Esophagus squamous epithelium (tissue), 5 donors: ENCODE measurements at places on chromosomes 6 and 20. TPM values are rescaled to one million over a fixed set of nuclear protein-coding genes. Genes with fewer than 3 reads are reported as not detected.

DNAH8 gene
- total RNA-seq: under 0.01 TPM

ENPP4 gene
- 0.35 TPM for total RNA-seq

SMIM29 gene
- 17.3 TPM for total RNA-seq

SAMD3 gene
- total RNA-seq: 3.8 TPM

PLEKHG1 gene
- 36.0 TPM for total RNA-seq

DNA sequence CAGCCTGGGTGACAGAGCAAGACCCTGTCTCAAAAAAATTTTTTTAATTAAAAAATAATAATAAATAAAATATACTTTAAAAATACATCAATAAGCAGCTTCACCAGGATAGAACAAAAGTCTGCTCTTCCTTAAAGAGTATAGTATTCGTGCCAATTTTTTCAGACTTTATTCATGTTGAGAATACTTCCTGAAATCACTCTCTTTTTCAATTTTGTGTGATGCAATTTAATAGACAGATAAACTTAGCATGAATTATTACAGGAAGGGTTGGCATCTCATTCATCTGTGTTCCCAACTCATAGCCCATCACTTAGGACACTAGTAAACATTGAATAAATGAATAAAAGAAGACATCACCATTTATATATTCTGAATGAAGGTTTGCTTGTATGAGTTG lies 52.4 kb downstream of the IPCEF1 start:
- no peak for DNase-seq

DNA sequence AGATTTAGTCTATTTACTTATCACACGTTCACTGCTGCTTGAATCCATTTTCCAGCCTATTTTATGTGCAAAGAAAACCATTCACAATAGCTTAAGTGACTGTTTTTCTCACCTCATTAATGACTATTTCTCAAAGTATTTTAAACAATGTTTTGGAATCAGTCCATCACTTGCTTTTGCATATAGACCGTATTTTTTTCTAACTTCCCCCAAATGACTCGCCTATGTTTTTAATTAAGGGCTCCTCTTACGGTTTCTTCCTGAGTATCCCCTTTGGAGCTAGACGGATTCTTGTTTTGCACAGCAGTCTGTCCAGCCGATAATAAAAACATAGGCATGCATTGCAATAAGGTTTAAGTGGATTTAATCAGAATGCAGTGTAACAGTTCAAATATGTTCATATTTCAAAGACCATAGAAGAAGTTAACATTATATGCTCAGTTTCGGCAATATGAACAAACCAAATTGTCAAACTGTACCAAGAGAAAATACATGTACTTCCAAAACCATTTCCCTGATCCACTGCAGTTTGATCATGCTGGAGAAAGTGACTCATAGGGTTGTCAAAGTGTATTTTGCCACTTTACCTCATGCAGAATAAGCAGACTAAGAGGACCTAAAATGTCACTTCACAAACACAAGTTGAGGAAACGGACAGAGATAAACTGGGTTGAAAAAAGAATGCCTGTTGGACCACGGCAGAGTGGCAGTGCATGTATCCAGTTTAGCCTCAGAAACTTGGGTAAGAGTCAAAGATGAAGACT lies 66.4 kb downstream of the HMGN3 start:
- no peak for DNase-seq

GRCh38 chr6:125077453-125077852 lies 76.1 kb upstream of the TPD52L1 start:
- DNase-seq: no peak

DNA sequence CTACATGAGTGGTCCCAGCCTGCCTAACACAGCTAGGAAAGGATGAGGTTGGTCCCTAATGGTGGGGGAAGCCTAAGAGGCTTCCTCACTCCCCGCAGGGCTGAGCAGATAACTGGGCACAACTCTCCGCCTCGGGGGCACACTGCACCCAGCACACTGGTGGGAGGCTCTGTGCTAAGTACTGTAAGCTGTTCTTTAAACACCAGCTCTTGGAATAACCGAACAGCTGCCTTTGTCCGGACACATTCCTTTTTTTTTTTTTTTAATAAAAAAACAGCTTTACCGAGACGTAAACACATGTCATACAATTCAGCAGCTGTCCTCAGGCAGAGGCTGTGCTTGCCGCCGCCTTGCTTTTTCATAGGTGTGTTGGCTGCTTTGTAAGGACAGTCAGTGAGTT lies 6.9 kb downstream of the PSMG4 start:
- DNase-seq: no peak

- DNase-seq: no peak
These were observed 72.0 kb upstream of the F13A1 start for GRCh38 chr6:6392214-6393068.

GRCh38 chr20:31901615-31902014 lies 31.2 kb downstream of the TTLL9 start:
- DNase-seq: no peak

- no peak for DNase-seq
These were observed 5.1 kb upstream of the CLPSL2 start for GRCh38 chr6:35771343-35771627.

DNA sequence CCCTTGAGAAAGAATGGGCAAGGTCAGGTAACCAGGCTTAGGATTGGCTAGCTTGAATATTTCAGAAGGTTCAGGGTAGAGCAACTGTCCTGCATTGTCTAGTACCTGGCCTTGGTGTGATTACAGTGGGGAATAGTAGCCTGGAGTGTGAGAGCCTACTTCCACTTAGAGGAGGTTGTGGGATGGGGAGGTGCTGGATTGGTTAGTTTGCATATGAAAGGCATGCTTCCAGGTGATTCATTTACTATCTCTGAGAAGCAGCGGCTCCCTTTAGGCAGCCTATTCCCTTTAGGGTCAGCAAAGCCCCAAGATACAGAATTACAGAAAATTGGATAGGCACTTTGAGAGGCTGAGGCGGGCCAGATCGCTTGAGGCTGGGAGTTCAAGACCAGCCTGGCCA lies 25.0 kb upstream of the SCGN start:
- DNase-seq: no peak
